ENCODE measurements at places on chromosomes 11 and 22.

DNA sequence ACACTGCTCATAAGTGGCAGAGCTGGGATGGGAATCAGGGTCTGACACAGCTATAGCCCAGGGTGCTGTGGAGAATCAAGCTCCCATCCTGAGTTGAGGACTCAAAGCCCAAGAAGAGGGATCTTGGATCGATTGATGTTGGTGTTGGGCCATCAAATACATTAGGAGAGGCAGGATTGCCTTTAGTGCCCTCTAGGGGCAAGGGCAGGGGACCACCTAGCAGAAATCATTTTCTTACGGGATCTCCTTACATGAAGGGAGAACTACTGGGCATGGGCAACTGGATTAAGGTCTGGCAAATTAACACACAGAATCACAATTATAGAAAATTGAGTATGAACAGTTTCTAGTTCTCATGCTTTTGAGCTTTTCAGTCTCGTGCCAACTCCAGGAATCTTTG, 24.9 kb upstream of the EMSY start:
- DNase-seq = no peak

DNA sequence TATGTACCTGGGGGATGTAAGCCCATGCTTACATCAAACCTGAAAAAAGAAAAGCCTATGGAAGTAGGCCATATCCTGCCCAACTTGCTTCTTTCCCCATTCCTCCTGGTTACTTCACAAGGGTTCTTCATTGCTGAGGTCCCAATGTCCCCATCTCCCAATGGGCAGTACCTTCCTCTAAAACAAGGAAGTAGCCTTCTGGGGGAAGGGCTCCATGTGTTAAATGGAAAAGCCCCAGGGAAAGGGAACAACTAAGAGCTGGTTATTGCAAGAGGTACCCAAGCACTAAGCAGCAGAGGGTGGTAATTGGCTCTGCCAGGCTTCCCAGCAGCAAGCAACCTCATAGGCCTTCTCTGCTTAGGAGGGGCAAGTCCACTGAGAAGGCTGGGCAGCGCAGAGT, 11.3 kb downstream of the TMEM216 start:
- DNase-seq = no peak

DNA sequence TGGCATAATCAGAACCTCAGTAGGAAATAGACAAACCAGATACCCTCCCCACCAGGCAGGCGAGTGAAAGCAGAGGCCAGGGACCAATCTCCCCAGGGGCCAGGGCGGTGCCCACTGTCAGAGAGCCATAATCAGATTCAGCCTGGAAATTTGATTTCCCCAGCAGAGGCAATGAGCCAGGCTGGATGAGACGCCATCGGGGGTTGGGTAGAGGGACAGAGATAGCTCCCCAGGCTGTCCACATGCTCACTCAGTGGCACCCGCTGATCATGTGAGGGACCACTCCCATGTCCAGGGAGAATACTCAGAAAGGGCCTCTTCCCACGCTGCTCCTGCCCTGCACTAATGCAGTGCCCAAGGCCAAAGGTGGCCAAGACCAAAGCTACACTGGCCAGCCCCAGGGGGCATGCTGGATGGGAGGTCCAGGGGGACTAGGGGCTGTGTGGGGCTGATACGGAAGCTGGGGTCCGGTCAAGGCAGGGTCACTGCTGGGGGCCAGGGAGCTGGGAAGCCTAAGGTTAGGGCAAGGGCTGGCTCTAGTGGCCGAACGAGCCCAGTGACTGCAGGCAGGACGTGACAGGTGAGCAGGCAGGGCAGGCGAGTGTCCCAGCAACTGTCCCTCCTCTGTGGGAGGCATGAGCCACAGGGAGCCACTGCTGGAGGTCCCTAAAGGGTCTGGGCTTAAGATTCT, 19.8 kb downstream of the ARVCF start:
- no peak for DNase-seq

DNA sequence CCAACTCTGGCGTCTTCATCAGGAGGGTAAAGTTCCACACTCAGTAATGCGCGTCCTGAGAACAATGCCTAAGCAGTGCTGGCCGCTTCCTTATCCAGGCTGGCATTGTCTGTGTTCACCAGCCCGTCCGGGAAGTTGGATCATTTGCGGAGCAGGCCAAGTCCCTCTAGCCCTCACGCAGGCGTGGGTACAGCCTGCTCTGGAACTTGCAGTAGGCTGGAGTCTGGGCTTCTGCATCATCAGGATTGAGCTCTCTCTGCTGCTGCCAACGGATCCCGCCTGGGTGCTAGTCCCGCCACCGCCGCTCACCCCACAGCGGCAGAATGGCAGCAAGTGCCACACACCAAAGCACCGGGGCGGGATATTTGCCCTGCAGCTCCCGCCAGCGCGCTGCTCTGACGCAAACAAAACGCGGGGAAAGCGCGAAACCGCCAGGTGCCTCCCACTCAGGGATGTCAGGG, 29.0 kb downstream of the GLYATL1 start:
- DNase-seq = no peak

DNA sequence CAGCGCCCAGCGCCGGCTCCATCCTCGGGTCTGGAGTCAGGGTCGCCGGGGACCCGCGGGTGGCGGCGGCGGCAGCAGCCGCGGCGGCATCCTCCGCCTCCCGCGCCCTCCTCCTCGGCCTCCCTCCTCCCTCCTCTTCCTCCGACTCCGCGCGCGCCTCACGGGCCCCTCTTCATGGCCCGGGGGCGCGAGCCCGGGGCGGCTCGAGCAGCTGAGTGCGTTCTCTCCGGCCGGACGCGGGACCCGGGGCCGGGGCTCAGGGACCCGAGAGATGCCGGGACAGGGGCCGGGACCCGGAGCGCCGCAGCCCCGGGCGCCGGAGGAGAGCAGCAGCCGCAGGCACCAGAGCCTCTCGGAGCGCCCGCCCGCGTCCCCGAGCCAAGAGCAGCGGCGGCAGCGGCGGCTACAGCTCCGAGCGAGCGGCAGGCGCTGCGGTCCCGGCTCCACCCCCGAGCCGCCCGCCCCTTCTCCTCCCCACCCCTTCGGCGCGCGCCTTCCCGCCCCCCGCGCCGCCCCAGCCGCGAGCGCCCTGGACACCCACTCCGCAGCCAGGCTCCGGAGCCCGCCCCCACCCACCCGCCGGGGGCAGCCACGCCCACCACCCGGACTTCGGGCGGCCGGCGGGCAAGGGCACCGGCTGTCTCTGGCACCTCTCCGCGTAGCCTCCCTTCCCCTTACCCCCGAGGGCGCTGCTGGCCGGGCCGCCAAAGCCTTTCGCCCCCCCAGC, at the start of gene CHST1:
Gene CHST1 (minus strand): TSS at position 417 of the 727 bp plus-strand sequence. CDS start 14,699 bp downstream, outside the sequence.
- DNase-seq = peak; percentile 39

DNA sequence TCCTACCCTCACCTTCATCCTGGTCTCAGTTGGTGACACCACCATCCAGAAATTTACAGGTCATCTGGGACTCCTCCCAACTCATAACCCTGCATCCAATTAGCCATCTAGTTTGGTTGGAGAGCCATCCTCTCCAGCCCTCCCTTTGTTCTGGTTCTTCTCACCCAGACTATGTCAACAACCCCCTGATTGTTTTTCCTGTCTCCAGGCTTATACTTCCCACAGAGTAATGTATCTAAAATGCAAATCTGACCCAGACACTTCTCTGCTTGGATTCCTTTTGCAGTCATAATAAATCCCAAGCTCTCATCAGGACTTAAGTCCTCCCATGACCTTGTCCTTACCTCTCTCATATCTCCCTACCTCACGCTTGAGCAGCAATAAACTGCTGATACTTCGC, 3.0 kb downstream of the TTC12 start:
- DNase-seq = no peak

DNA sequence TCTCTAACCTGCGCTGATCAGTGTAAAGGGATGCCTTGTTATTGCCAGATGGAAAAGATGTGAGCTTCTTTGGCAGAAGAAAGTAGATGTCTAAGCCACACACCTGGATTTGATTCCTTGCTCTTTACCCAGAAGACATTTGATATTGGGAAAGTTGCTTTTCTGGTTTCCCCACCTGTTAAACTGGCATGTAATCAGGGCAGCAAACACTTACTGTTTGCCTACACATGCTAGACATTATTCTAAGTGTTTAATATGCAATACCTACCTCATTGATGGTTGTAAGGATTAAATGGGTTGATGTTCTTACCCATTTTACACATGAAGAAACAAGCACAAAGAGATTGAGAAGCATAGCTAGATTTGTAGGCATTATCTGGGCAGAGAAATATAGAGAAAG, 16.6 kb downstream of the ASRGL1 start:
- DNase-seq = no peak

DNA sequence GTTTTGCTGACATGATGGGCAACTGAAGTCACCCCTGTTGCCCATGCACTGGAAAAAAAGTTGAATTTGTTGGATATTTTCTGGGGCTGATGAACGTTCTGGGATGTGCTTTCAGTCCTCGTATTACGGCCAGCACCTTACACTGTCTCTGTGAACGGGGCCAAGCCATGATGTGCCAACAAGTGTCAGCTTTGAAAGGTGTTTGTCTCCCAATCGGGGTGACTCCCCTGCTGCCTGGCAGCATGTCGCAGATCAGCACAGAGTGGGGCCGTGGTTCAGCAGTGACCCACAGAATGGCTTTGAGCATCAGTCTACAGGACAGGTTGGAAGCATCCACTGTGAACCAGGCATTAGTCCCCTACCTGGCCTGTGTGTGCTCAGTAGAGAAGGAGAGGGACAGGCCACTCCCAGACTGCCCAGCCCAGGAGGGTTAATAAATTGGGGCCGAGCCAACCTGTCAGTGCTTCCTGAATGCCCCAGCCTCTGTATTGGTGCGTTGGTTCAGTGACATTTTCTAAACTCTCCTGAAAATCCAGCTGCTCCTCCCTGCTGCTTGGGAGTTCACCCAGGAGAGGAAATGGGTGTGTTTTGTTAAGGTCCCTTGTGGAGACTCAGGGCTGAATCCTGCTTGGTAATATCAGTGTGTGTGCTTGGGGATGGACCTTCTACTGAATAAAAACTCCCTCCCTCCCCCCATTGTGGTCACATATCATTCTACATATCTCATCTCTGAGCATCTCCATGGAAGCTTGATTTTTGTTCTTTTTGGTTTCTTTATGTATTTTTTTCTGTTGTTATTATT, 50.7 kb upstream of the TTC12 start:
- peak; percentile 26 for DNase-seq

DNA sequence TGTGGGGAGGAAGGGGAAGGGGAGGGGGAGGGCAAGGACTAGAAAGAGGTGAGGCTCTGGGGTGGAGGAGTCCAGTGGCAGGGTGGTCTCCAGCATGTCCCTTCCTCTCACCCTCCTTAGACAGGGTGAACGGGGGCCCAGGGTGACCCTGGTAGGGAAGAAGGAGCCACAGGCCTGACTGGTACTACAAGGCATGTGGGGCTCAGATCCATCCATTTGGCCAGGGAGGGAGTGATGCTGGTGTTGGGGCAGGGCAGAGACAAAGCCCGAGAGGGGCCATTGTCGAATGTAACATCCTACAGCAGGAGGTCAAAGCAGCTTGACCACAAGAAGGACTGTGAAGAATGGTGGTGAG, 69.0 kb upstream of the SHISAL1 start:
- DNase-seq = no peak

- peak; percentile 73 for DNase-seq
Measured at GRCh38 chr11:47083913-47084312, 92.8 kb downstream of the ARFGAP2 start.

DNA sequence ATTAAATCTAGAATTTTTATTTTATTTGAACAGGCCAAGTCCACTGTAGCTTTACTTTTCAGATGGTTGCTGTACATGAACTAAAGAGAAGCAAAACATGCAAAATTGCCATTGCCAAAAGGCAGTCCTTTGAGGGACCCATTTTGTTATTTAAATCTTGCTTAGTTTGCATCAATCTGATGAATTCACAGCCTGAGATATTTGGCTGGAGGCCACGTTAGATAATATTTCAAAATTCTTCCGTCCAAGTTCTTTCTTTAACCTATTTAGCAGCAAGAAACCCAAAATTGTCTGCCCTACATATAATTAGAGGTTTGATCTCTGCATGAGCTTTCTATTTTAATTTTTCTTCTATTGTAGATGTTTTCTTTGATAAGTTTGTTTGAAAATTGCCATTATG, 1706.9 kb upstream of the RAG2 start:
- no peak for DNase-seq

DNA sequence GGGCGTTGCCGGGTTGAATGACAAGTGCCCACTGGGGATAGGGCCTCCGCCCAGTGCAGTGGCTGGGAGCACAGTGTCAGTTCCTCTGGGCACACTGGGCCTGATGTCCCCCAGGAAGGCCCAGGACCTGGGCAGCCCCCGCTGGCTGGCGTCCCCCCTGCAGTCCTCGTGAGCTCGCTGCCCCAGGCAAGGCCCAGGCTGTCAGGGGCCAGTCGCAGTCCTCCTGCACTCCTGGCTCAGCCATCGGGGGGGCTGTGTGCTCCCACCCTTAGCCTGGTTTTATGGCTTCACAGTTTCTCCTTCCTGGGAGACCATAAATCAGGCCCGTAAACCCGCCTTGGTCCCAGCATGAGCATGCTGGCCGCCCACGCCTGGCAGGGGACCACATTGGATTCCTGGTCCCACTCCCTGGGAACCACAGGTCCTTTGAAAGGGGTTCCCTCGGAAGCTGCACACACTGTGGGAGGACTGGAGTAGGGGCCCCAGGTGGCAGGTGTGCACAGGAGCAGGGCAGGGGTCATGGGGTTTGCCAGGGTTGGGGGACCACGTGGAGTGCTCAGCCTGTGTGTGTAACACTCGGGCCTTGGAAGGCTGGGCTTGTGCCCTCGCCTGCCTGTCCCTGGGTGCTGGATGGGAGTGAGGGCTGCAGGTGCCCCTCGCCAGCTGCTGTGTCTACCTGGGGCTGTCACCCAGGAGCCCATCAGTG, 113.6 kb downstream of the KCNQ1OT1 start:
- DNase-seq = no peak

GRCh38 chr22:50190182-50190940, 4.6 kb downstream of the TRABD start:
- DNase-seq = peak; percentile 46

GRCh38 chr11:100810146-100810545, 123.1 kb downstream of the ARHGAP42 start:
- peak; percentile 52 for DNase-seq

GRCh38 chr11:113568566-113568965, 93.4 kb upstream of the DRD2 start:
- DNase-seq = no peak

DNA sequence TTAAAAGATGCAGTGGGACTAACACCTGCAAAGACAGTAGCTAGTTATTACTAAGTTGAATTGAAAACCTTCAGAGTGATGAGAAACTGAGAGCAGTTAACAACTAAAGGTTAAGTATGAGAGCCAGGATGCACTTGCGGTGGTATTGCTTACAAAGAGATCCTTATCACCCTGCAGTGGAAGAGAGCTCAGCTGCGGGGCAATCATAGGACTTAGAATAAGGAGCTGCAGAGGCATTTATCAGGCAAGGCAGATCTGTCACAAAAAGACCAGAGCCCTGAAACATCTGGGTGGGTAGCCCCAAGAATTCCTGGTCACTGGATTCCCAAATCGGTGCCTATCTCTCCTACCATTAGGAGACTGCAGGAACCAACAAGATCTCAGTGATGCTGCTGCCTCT, 34.3 kb upstream of the CFAP300 start:
- DNase-seq = no peak

DNA sequence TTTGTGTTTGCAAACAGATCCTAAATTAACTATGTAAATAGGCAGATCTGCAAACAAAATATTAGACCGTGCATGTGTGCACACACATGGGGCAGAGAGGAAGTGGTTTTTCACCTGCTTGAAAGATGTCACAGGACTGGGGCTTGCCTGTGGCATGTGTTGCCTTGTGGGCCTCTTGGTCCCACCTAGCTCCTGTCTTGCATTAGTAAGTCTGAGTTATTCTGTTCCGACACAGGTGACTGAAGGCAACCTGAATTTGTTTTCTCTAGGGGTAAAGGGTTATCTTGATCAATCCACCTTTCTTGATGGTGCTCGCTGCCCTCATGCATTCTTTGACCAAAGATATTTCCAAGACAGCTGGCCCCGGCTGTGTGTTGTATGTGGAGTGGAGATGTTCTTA, 667.5 kb downstream of the NTM start:
- no peak for DNase-seq

GRCh38 chr11:61315260-61315659, 17.6 kb downstream of the DDB1 start:
- DNase-seq = no peak

Data from fibroblast of skin of scalp (primary cell).